ENCODE measurements at places on chromosomes 5 and 9.

DNA sequence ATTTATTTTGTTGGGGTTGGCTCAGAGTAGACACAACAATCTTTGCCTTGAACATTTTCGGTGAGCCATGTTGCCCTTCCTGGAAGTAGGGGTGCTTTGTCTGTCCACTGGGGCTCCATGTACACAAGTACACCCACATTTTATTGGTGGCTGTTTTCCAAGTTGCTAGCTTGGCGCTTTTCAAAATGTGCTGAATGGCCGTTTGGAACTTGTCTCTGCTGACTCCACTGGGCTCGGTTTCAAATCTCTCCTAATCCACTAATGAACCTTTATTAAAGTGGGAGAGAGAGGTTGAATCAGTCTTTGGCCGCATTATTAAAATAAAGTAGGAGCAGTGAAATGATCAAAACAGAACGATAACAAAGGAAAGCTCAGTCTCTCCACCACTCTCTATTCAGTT lies 64.6 kb upstream of the TAF11L2 start:
- DNase-seq, result no peak

GRCh38 chr9:121369595-121370265 lies at the start of gene STOM:
Gene STOM (minus strand): TSS chr9:121370250. CDS start chr9:121370187, 63 bp downstream.
- DNase-seq, result peak; percentile 69

DNA sequence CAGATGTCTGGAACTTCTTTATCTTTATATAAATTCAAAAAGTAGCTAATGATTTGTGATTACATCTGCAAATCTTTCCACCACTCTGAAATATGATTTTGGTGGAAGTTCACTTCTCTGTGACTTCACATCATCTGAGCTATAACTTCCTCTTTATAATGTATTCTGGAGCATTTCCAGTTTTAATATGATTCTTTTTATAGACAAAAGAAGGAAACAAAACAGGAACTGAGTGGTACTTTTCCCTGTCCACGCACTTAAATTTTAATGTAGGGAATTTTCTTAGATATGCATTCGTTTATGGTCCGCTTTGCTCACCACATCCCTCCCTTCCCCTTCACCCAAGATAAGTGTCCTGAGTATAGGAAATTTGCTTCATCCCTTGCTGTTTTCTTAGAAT lies 333.5 kb downstream of the CHSY3 start:
- no peak for DNase-seq

GRCh38 chr9:4832786-4833579 lies 40.2 kb downstream of the RCL1 start:
- DNase-seq, result peak; percentile 97

DNA sequence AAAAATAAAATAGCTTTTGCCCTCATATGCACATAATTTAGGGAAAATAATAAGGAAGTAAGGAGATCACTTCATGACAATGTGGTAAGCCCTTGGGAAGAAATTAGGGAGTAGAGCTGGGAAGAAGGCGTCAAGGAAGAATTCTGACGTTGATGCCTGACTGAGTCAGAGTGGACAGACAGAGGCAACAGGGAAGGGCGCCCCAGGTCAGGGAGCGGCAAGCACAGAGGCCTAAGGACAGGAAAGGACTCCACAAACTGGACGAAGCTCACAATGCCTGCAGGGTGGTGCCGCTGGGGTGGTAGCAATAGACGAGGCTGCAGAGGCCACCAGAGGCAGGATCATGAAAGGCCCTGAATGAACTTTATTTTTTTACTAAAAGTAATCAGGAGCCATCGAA lies 7.6 kb downstream of the DRD1 start:
- no peak for DNase-seq

All from kidney tubule cell (primary cell).